Left lung (tissue), 14 donors: ENCODE measurements at places on chromosomes 4 and X.

DNA sequence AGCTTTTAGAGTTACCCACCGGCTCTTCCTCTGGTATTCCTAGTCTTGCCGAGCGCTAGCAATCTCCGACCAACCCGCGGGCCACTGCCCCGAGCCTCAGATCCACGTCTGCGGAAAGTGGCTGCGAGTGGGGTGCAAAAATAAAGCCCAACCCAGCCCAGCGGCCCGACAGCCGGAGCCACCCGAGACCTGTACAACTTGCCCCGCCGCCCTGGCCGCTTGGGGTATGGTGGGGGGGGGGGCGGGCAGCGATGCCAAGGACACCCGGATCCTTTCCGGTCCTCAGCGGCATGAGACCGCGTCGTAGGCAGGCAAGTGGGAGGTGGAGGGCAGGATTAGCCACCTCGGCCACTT, 1.6 kb downstream of the SLITRK4 start:
- no peak overlapping the region for H3K27ac ChIP-seq
- no peaks in the 10 kb centered on the region for H3K4me1 ChIP-seq
- peaks cover 27% of the 10 kb centered on the region for H3K27me3 ChIP-seq
- no peak for DNase-seq
- no peaks in the 10 kb centered on the region for H3K36me3 ChIP-seq

- DNase-seq: no peak
- no peaks in the 10 kb centered on the region for H3K27me3 ChIP-seq
- peak overlapping the region; percentile 74 for H3K27ac ChIP-seq
- H3K4me3 ChIP-seq: no peak overlapping the region
- peaks cover 53% of the 10 kb centered on the region for H3K4me1 ChIP-seq
These were observed 95.8 kb downstream of the MGST2 start for GRCh38 chr4:139761461-139761860.

- DNase-seq: no peak
- no peak overlapping the region for H3K27ac ChIP-seq
- H3K4me3 ChIP-seq: no peak overlapping the region
- H3K36me3 ChIP-seq: no peaks in the 10 kb centered on the region
- H3K4me1 ChIP-seq: no peaks in the 10 kb centered on the region
These were observed 33.4 kb downstream of the GATB start for GRCh38 chr4:151727365-151727764.

- H3K4me3 ChIP-seq: no peak overlapping the region
- H3K27ac ChIP-seq: no peak overlapping the region
- H3K36me3 ChIP-seq: no peaks in the 10 kb centered on the region
- H3K27me3 ChIP-seq: no peaks in the 10 kb centered on the region
- H3K4me1 ChIP-seq: no peaks in the 10 kb centered on the region
These were observed 495.9 kb upstream of the FSTL5 start for GRCh38 chr4:162659716-162660115.

- H3K27ac ChIP-seq: peak overlapping the region; percentile 75
- H3K36me3 ChIP-seq: no peaks in the 10 kb centered on the region
- DNase-seq: no peak
- no peak overlapping the region for H3K4me3 ChIP-seq
- no peaks in the 10 kb centered on the region for H3K27me3 ChIP-seq
- H3K4me1 ChIP-seq: no peaks in the 10 kb centered on the region
These were observed 22.8 kb downstream of the DTHD1 start for GRCh38 chr4:36304138-36304681.

DNA sequence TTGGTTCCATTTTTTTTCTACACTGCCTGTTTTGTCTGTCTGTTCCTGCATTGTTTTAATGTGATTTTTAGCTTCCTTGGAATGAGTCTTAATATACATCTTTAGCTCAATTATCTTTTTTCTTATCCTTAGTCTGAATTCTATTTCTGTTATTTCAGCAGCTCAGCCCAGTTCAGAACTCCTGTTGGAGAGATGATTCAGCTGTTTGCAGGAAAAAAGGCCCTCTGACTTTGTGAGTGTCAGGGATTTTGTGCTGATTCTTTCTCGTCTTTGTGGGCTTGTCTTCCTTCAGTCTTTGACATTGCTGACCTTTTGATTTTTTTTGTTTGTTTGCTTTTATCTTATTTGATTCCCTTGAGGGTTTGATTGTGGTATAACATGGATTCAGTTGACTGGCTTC, 343.2 kb upstream of the TRAM1L1 start:
- H3K27ac ChIP-seq: no peak overlapping the region
- DNase-seq: no peak
- H3K36me3 ChIP-seq: no peaks in the 10 kb centered on the region
- H3K4me3 ChIP-seq: no peak overlapping the region
